Panc1 (cell line): ENCODE measurements at places on chromosomes 6 and 20.

- no peak for DNase-seq
Measured at GRCh38 chr6:119501798-119502483, 152.4 kb upstream of the MAN1A1 start.

DNA sequence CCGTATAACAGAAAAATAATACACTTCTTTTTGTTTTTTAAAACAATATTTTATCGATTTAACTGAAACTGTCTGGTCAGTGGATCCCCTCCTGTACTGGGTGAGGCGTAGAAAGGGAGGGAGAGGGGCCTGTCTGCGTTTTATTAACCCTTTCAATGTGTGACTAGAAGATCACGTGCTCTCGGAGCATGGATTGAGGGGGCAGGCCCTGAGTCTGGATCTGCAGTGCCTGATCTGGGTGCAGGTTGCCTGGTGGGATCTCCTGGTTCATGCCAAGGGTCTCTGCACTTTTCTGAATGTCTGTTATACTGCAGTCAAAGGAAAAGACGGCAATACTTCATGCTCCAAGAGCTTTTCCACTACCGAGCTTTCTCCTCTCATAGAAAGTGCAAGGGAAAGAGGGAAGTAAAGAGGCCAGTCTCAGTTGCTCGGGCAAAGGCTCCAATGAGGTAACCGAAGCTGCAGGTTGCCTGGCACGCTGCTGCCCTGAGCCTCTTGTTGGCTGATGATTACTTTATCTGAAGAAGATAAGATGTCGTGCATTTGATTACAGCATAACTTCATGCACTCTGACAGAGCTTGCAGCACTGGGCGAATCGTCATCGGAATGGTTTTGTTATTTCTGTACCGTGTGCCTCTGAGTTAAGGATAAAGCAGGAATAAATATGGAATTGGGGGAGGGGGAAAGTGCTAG is 167.5 kb upstream of the PMEPA1 start:
- no peak for DNase-seq

DNA sequence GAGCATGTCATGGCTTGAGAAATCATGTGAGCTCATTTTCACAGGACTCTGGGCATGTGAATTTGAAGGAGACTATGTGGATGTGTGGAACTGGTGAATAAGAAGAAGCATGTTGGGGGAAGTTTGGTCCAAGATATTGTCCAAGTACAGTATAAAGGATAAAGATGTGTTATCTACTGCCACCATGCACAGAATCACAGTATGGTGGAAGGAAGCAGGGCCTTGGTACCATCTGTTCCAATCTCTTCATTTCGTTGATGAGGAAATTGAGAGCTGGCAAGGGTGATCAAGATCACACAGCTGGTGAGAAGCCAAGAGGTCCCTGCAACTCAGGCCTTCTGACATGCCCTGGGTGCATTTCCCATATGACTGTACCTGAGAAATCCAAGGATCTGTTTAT is 31.5 kb upstream of the RIPOR2 start:
- no peak for DNase-seq

GRCh38 chr20:60516442-60516841 is 558.2 kb downstream of the CDH26 start:
- DNase-seq, result no peak

GRCh38 chr6:159941286-159942113 is 27.4 kb upstream of the IGF2R start:
- peak; percentile 27 for DNase-seq

GRCh38 chr20:34334654-34335407 is 28.2 kb upstream of the ITCH start:
- no peak for DNase-seq

GRCh38 chr20:49377326-49377725 is 99.5 kb upstream of the ZNFX1 start:
- no peak for DNase-seq

- DNase-seq, result no peak
Measured at GRCh38 chr20:23926944-23927872, 47.7 kb upstream of the CST5 start.

- no peak for DNase-seq
Measured at GRCh38 chr6:56214041-56214702, 33.2 kb downstream of the COL21A1 start.

GRCh38 chr6:40510442-40510841 is 76.7 kb downstream of the LRFN2 start:
- DNase-seq, result no peak

GRCh38 chr6:136676075-136676474 is 116.2 kb downstream of the MAP3K5 start:
- no peak for DNase-seq

DNA sequence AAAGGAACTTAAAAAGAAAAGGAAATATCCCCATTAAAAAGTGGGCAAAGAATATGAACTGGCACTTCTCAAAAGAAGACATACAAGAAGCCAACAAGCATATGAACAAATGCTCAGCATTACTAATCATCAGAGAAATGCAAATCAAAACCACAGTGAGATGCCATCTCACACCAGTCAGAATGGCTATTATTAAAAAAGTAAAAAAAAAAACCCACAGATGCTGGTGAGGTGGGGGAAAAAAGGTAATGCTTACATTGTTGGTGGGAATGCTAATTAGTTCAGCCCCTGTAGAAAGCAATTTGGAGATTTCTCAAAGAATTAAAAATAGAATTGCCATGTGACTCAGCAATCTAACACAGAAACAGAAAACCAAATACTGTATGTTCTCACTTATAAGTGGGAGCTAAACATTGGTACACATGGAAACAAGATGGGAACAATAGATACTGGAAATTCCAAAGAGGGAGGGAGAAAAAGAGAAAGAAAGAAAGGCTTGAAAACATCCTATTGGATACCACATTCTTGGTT is 437.1 kb downstream of the GRIK2 start:
- DNase-seq, result no peak

DNA sequence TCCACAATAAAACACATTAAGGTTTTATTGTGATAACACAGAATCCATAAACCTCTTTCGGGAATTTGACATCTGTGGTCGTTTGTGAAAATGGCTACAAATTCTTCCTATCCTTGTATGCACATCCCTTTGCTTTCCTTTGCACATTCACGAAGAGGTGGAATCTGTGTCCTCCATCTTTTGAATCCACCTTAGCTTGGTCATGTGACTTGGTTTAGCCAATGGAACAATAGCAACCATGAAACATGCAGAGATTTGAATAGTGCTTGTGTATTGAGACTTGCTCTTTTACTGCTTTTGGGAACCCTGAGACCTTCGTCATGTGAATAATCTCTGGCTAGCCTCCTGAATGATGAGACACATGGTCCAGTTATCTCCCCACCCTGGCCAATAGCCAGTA is 49.7 kb upstream of the NOP56 start:
- DNase-seq, result no peak

- no peak for DNase-seq
Measured at GRCh38 chr6:2376429-2377355, 131.3 kb upstream of the GMDS start.

DNA sequence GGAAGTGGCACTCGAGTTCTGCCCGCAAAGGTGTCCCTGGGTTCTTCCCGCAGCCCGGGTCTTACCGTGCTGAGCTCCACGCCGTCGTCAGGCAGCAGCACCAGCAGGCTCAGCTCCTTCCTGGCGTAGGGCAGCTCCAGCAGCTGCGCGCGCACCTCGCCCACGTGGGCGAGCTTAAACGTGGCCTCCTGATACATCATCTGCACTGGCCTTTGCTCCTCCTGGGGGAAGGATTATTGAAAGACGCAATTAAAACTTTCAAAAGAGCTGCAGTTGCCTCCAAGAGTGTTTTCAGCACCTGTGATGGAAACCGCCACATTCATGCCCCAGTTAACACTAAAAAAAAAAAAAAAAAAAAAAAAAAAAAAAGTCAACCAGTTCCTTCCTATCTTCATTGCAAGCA is 11.3 kb downstream of the SERPINB9 start:
- DNase-seq, result no peak

DNA sequence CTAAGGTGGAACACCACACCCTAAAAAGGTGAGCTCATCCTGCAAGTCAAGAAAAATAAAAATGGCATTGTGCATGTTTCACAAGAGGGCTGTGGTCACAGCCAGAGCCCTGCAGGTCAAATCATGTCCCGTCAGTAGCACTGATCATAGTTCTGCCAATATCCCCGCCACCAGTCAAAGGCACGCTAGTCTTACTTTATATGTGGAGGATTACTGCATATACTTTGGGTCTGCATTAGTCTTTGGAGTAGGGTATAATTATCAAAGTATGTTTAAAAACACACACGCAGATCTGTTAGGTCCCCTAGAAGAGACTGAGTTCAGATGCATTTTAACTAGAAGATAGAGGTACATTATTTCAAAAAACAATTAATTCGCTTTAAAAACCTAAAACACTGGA is 1.8 kb downstream of the PERP start:
- no peak for DNase-seq

GRCh38 chr20:23099791-23100719 is 13.9 kb upstream of the CD93 start:
- DNase-seq, result no peak

DNA sequence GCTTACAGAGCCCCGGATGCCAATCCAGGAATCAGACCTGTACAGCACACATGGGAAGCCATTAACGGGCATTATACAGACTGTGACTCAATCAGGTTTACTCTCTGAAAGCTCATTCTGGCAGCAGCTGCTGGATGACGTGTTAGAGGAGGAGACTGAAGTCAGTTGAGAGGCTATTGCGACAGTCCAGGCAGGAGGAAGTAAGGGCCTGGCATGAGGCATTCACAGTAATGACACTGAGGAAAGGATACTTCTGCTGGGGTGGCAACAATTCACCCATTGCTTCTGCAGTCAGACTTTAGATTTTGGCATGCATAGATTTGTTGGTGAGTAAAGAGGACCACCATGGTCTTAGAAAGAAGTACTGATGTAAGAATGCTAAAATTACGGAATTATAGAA is 151.0 kb upstream of the HEY2 start:
- peak; percentile 33 for DNase-seq

- no peak for DNase-seq
Measured at GRCh38 chr6:68158256-68158655, 476.8 kb upstream of the ADGRB3 start.

- no peak for DNase-seq
Measured at GRCh38 chr6:71460933-71461332, 172.3 kb downstream of the OGFRL1 start.

- DNase-seq, result no peak
Measured at GRCh38 chr6:14734052-14734415, 511.8 kb upstream of the JARID2 start.

DNA sequence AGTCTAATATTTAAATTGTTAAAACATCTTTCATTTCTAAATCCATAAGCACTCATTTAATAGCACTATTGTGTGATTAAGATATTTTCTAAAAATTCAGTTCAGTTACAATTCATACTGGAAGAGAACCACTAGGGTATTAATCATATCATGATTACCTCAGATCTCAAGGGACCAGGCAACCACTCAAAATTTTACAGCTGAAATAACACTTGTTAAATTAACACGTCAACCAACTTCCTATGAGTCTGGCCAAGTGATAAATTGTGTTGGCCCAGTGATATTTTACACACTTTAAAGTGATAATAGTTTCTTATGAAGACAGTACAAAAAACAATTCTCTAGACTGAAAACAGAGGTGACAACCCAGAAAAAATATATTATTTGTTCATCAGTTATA is 869.0 kb upstream of the ADGRB3 start:
- no peak for DNase-seq

- DNase-seq, result no peak
Measured at GRCh38 chr20:58107533-58107932, 120.9 kb downstream of the ANKRD60 start.

DNA sequence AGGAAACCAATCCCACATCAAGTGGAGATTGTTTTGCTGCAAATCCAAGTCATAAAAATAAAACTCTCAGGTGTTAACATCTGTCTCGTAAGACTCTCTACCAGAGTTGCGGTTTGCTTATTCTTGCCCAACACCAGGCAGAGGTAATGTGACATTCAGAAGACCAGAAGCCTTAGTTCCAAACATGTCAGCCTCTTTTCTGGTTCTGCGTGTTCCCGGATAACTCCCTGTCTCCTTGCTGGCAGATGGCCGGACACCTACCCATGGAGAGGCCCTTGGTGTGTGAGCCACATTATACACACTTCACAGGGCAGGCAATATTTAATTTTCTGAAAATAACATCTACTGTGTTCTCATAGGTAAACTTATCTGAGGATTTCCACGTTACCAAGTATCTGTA is 73.4 kb downstream of the GMPR start:
- DNase-seq, result no peak

- DNase-seq, result no peak
Measured at GRCh38 chr6:27002447-27002846, 245.1 kb upstream of the PRSS16 start.

DNA sequence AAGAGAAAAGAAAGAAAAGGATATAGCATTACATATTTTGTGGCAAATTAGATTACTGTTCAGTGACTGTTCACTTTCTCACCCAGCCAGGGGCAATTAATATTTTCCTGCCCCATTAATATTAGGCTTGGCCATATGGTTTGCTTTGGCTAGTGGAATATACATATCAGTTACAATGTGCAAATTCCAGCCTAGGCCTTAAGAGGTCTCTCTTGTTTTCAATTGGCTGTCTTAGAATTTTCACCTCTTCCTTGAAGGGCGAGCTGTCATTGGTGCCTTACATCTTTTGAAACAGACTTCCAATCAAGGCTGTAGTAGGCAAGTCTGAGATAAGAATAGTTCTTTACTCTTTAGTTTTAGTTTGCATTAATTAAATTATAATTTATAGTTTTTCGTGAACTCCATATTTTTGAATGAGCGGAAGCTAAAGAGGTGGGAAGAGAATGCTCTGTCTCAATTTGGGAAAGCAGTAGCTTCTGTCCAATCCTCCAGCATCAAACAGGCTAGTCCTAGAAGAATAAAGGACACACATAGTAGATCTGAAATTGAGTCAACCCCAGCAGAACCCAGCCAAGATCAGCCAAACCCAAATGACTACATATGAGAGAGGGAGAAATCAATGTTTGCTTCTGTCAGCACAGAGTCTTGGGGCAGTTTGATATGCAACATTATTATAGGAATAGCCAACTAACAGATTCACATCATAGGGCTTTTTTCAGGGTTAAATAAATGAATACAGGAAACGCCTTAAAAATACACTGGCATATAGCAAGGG is 6.3 kb upstream of the CSNK2A1 start:
- no peak for DNase-seq
